ENCODE measurements at places on chromosomes 2 and 18. TPM values are rescaled to one million over a fixed set of nuclear protein-coding genes. Genes with fewer than 3 reads are reported as not detected.

The ZBTB7C gene
- polyA plus RNA-seq = 4.8 TPM

The CHRND gene
- 0.03 TPM for polyA plus RNA-seq

The CENPA gene
- polyA plus RNA-seq = 0.19 TPM

The DLX1 gene
- polyA plus RNA-seq = not detected

The GPAT2 gene
- 2.5 TPM for polyA plus RNA-seq
